Right hindlimb (tissue), 1 donor: ENCODE measurements at places on chromosomes 7 and 10.

- DNase-seq = no peak
Observed at GRCh38 chr7:14332155-14332554, 342.7 kb upstream of the ETV1 start.

DNA sequence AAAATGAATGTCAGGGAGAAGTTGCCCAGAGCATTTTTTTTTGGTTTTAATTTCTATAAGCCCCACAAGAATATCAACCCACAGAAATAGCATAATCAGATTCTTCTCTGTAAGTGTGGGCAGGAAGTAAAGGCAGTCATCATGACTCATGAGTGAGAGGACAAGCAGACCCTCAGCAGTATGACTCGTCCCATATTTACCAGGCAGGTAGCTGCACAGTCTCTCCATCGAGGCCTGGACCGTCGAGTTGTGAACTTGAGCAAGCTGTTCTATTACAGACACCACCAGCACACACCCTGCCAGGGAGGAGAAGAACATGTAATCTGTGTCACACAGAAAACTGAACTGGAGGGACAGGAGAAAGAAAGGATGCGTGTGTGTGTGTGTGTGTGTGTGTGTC, 37.8 kb downstream of the AOAH start:
- DNase-seq = no peak

DNA sequence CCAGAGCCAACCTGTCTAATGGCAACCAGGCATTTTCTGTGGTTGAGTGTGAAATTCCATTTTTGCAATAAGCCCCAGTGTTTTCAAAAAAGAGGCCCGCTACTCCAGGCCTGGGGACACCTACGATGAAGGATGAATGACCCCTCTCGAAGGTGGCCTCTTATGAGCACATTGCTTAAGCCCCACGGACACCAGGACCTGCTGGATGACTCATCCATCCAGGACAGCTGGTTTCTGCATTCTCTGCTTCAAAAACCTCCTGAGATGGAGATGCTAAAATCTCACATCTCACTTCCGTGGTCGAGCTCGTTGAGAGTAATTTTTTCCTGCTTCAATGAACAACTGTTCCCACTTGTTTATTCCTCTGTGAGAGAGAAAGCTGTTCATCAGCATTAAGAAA, 150.2 kb upstream of the FZD8 start:
- no peak for DNase-seq

- no peak for DNase-seq
Observed at GRCh38 chr7:41205600-41205999, 497.3 kb downstream of the INHBA start.

DNA sequence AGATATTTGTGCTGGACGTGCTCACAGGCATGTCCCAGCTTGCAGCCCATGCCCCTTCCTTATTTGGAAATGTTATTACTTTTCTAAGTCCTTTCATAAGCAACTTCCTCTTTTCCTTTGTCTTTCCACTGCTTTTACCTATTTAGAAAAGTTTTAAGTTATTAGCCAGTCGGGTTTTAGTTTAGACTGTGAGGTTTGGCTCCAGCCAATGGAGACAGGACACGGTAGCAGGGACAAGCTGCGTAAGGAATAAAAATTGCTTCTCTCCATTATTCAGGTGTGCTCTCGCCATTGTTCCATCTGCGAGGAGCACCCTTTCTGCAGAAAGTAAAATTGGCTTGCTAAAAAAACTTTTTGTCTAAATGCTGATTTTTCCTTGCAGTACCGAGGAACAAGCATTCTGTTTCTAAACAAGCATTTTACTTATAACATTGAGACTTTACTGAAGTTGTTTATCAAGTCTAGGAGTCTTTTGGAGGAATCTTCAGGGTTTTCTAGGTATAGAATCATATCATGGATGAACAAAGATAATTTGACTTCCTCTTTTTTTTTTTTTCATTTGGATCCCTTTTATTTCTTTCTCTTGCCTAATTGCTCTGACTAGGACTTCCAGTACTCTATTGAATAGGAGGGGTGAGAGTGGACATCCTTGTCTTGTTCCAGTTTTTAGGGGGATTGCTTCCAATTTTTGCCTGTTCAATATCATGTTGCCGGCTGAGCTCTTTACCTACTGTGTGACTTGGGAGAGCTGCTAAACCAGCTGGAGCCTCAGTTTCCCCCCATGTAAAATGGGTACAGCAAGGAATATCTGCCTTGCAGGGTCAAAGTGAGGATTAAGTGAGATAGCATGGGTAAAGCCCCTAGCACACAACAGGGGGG, 63.8 kb downstream of the ALOX5 start:
- DNase-seq = no peak

- DNase-seq = no peak
Observed at GRCh38 chr7:87411186-87411585, 64.3 kb downstream of the ABCB4 start.

DNA sequence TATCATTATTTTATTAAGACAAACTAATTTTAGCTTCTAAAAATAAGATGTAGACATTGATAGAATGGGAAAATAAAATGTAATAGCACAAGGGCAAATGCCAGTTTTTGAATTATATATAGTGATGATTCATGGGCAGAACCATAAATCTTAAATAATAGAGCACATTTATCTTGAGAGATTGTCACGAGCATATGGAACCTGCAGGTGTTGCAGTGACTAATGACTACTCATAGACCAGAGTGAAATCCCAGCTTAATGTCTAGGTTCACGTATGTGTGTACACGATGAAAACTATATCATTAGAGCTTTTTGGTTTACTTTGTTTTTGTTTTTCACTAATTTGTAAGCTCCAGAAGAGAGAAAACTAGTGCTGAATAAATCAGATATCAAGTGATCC, 150.2 kb upstream of the CACNA2D1 start:
- no peak for DNase-seq

DNA sequence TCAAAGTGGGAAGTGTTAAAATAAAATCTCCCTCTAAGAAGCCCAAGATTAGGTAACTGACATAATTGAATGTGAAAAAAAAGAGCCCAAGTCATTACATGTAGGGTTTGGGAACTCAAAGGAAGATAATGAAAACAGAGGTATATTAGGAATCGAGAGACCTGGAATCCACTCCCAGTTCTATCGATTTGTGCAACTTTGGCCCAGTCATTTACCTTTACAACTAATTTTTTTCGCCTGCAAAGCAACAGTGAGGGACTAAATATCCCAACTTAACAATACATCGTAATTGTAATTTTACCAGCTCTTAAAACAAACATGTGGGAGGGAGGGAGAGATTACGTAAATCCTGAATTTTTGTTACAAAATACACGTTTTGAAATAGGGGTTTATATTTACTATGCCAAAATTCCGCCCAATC, 1.4 kb downstream of the MINDY3 start:
- DNase-seq = no peak

GRCh38 chr10:128268015-128268722, 141.9 kb upstream of the MKI67 start:
- peak; percentile 89 for DNase-seq

DNA sequence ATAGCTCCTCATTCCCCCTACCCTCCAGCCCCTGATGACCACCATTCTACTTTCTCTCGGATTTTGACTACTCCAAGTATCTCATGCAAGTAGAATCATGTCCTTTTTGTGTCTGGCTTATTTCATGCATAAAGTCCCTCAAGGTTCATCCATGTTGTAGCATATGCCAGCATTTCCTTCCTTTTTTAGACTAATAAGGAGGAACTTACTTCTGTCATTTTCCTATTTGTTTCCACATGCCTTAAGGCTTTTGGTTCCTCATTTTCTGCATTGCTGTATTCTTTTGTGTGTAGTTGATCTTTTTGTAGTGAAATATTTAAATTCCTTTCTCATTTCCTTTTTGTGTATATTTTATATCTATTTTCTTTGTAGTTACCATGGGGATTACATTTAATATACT, 376.9 kb downstream of the CALN1 start:
- DNase-seq = no peak
